ENCODE measurements at places on chromosomes 16 and 17. TPM values are rescaled to one million over a fixed set of nuclear protein-coding genes. Genes with fewer than 3 reads are reported as not detected.

The TBC1D3C gene
- total RNA-seq, result 0.79 TPM

The NARF gene
- 32.4 TPM for total RNA-seq

The RHBDL3 gene
- total RNA-seq, result 1.1 TPM

The AATF gene
- total RNA-seq, result 28.5 TPM

The C1QTNF8 gene
- not detected for total RNA-seq

The SOST gene
- not detected for total RNA-seq

The OR4D1 gene
- not detected for total RNA-seq

The TBC1D3I gene
- total RNA-seq, result 0.28 TPM

The LPCAT2 gene
- total RNA-seq, result 16.0 TPM

The SMIM36 gene
- not detected for total RNA-seq

The CCL2 gene
- total RNA-seq, result 82.9 TPM

The PYDC1 gene
- total RNA-seq, result not detected

The SREBF1 gene
- total RNA-seq, result 18.5 TPM

The ZG16B gene
- total RNA-seq, result not detected

The CCL11 gene
- total RNA-seq, result 3.3 TPM

DNA sequence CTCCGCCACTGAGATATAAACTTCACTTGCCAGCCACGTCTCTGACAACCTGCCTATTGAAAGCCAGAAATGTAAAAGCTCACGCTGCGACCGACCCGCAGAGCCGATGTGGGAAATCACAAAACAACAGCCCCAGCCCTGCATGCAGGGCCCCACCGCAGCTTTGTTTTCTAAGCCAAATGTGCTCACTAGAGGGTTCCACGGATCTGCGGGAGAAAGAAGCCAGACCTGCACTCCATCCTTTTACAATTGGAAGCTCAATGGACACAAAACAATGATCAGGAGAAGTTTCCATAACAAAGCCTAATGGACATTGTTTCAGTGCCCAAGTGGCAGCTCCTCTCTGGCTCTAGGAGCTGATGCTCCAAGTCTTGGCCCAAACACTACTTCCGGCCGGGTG lies 33.1 kb downstream of the WIPI1 start:
- DNase-seq, result no peak

- DNase-seq, result no peak
Measured at GRCh38 chr17:55734128-55734781, 11.6 kb upstream of the TMEM100 start.

DNA sequence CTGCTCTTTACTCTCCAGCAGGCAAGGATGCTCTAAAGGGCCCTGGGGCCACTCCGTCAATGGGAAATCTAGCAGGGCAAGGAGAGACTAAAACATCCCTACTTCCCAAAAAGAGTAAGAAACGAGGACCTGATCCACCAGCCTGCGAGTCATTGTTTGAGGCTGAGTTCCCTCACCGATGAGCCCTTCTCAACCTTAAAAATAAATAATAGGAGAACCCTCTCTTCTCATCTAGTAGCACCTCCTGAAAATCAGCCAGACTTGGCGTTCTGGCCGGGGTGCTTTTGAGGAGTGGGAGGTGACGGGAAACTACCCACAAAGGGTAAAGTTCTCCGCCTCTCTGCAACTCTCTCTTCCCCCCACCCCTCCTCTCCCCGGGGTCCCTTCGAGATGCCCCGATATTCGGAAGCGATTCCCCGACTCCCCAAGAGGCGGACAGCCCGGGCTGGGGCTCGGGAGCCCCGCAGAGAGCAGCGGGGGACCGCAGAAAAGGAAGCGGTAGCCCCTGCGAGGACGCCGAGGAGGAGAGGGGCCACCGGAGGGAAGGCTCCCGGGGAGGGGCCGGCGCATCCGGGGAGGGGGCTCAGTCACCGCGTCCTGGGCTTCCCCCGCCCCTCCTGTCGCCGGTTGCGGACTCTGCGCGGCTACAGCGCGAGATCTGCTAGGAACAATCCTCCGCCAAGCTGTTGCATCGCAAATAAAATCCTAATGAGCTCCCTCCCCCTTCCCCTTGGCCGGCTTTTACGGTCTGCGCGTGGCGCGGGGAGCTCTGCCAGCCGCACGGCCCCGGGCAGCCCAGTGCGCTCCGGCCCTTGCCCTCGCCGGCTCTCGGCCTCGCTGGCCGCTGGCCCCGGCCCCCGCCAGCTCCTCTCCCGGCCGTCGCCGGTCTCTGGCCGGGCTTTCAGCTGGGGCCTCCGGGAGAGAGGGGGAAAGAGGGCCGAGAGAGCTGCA lies 1.3 kb downstream of the HOXB9 start:
- DNase-seq, result no peak

DNA sequence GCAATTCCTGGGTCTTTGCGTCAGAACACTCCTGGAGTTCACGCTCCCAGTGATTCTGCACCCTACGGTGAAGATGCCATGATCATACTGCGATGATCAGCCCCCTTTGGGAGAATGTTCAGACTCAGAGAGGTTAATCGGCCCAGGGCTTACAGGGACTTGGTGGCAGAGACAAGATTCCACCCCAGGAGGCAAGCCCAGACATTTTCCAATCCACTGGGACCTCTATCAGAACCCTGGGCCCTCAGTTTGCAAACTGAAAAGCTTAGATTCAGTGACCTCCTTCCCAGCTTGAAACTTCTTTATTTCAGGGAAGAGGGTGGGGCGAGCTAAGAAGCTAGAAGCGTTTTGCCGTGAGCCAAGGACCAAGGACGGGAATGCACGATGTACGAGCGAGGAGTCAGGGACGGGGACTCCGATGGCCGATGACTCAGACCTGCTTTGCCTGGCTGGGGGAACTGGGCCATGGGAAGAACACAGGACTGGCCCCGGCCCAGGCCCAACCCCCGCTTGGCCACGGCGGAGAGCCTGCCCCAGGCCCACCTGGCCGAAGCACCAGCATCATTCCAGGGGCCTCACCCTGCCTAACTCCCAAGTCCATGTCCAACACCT lies 34.7 kb downstream of the SOCS3 start:
- DNase-seq, result no peak

- no peak for DNase-seq
Measured at GRCh38 chr17:6636105-6636504, 4.4 kb downstream of the KIAA0753 start.

- DNase-seq, result no peak
Measured at GRCh38 chr16:89358030-89359005, 132.0 kb downstream of the ANKRD11 start.

DNA sequence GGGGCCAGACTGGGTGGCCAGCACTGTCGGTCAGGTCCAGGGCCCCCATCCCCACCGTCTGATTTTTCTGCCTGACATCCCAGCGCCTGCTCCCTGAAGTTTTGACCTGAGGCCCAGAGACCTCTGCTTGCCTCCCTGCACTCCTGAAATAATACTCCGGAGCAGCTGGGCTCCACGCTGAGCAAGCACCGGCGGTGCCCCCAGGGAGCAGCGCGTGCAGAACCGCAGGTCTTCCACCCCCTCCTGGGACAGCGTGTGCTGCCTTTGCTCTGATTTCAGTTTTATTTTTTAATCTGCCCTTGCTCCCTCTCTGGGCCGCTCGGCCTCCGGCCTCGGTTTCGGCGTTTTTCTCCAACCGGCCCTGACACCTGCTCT lies 132.4 kb upstream of the GSE1 start:
- DNase-seq, result no peak

DNA sequence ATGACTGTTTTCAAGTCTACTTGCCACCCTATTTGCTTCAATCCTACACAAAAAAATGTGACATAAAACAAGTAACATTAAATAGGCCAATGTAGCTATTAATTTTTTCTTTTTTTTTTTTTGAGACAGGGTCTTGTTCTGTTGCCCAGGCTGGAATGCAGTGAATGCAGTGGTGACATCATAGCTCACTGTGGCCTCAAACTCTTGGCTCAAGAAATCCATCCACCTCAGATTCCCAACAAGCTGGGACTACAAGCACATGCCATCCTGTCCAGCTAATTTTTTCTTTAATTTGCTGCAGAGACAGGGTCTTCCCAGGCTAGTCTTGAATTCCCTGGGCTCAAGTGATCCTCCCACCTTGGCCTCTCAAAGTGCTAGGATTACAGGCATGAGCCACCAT lies 29.4 kb downstream of the ANKFY1 start:
- DNase-seq, result no peak

DNA sequence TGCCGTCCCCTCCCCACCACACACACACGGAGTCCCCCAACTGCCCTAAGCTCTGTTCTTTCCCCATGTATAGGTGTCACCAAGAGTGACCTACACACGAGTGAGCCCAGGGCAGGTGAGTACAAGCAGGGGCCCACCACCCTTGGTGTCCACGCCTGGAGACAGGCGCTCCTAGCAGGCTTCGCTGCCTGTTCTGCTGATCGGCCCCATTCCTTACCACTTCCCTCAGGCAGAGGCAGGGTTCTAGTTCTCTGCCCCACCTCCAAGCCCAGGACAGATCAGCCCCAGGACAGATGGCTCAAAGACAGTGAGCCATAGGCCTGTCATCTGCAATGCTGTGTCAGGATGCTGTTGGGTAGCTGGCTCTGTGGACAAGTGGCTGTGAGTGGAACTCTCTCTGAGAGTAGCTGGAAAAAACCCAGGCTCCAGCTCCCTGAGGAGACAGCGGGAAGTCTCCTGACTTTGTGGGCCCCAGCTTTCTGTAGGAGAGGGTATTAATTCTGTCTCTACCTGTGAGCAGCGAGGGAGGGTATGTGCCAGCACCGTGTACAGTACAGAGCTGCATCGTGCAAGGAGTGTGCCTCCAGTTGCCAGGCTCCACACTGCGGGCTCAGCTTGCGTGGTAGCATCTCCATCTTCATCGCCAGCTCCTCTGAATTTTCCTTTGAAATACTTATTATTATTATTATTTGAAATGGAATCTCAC lies 897 bp downstream of the TP53I13 start:
- DNase-seq, result peak; percentile 22

- DNase-seq, result no peak
Measured at GRCh38 chr16:90020260-90020837, 1.1 kb upstream of the DBNDD1 start.

- no peak for DNase-seq
Measured at GRCh38 chr16:70429888-70430666, 8.8 kb downstream of the ST3GAL2 start.

DNA sequence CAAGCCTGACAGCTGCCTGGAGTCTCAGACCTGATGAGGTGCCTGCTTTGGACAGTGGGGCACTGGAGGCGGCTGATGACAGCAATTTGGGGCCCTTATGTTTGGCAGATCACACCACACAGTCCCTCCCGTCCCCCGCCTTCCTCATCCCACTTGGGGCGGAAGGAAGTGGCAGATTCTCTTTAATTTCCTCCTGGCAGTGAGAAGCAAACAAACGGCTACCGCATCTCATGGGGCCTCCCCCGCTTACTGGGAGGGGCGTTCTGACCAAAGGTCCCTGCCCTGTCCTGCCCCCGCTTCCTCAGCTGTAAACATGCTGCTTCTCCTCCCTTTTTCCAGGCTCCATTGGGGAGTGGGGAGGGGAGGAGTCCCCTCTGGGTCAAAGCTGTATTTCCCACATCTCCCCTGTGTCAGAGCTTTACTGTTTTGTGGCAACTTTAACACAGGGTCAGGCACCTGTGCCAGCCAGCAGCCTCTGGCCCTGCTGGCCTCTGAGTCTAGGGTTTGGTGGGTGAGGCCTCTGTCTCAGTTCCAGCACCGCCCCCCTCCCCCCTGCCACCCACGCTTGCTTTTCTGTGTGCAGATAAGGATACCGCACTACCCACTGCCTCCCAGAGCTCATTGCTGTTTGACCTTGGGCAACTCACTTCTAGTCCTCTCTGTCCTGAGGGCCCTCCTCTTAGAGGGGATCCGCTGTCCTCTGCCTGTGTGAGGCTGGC lies 5.4 kb upstream of the NFATC3 start:
- DNase-seq, result no peak

- DNase-seq, result no peak
Measured at GRCh38 chr17:46194393-46195216, 1.4 kb upstream of the KANSL1 start.

- no peak for DNase-seq
Measured at GRCh38 chr17:37361543-37361942, 14.2 kb upstream of the C17orf78 start.

DNA sequence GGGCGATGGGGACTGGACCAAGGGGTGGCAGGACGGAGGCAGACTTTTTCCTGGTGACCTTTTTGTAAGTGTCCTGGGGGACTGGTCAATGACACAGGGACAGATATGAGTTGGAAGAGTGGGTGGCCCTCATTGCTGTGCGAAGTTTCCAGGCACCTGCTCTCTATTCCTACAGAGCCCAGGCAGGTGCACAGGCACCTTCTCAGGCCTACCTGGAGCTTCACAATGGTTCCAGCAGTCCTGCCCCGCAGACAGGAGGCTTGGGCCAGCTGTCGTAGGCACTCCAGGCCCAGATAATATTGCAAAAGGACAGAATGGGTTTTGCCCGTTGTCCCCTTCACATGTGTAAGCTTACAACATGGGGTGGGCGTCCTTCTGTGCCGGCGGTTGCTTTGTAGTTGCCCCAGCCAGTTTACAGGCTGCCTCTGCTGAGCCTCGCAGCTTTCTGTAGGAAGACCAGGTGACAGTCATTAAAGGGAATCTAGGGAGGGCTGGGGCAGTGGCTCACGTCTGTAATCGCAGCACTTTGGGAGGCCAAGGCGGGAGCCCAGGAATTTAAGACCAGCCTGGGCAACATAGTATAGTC lies 84.3 kb downstream of the ARHGAP23 start:
- DNase-seq, result no peak

DNA sequence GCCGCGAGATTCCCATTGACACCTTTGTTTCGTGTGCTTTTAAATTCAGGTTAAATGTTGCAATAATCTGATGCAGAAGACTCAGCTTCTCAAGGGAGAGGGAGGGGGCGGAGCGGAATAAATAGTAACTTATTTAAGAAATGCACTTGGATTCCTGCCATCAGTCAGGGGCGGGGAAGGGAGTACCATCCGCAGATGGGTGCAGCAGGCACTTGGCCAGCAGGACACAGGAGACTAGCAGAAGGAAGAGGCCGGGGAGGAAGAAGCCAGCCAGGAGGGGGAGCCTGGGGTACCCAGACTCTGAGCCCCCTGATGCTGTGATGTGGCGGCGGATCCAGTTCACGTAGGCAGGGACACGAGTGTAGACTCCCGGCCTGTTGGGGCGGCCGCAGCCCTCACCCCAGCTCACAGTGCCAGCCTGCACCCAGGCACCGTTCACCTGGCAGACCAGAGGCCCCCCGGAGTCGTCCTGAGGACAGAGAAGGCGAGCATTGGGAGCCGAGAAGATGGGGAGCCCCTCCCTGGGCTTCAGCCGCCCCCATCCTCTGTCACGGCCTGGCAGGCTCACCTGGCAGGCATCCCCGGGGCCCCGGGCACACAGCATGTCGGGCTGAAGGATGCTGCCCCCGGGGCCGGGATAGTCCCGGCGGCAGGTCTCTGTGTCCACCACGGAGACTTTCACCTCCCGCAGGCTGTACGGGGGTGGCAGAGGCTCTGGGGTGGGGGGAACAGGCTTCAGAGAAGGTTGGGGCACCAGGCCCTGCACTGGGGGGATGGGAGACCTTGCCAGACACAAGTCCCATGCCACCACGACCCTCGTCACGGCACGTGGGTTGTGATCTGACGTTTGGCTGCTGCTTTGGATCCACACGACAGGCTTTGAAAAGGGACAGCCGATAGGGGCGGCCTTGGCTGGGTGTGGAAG lies 3.2 kb downstream of the TPSG1 start:
- DNase-seq, result no peak

DNA sequence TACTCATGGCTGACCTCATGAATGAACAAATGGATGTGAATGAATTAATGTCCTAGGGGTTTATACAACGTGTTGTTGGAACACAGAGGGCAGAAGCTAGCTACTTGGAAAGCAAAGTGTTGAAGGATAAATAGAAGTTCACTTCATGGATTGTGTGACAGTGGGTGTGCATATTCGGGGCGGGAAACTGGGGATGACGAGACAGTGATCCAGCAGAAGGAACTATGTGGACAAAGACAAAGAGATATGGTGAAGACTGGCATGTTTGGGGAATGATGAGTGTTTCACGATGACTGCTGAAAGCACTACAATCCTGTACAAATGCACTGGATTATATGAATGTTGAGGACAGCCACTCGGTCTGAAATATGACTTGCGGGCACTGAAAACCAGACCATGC lies 250.5 kb upstream of the C16orf82 start:
- DNase-seq, result no peak
